Urothelium cell line (cell line): ENCODE measurements at places on chromosomes 5 and 9.

DNA sequence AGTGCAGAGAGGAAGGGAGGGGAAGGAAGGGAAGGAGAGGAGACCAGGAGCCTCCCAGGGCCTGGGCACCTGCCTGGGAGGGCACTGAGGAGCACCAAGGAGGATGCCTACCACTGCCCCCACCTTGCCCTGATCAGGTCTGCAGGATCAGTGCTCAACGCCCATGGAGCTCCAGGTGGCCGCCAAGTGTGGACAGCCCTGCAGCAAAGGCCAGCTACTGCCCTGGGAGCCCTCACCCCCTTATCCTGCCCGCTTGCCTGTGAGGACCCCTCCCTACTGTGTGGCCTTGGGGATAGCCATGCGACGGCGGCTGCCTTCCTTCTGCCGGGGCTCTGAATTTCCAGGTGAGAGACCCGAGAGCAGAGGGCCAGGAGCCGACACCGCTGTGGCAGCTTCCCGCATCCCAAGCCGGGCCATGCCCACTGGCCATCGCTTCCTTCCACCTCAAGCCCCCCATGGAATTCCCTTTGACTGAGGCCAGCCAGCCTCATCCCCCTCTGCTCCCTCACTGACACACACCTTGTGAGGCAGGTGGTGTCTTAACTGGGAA, 12.4 kb downstream of the ADAMTS2 start:
- no peak for DNase-seq

DNA sequence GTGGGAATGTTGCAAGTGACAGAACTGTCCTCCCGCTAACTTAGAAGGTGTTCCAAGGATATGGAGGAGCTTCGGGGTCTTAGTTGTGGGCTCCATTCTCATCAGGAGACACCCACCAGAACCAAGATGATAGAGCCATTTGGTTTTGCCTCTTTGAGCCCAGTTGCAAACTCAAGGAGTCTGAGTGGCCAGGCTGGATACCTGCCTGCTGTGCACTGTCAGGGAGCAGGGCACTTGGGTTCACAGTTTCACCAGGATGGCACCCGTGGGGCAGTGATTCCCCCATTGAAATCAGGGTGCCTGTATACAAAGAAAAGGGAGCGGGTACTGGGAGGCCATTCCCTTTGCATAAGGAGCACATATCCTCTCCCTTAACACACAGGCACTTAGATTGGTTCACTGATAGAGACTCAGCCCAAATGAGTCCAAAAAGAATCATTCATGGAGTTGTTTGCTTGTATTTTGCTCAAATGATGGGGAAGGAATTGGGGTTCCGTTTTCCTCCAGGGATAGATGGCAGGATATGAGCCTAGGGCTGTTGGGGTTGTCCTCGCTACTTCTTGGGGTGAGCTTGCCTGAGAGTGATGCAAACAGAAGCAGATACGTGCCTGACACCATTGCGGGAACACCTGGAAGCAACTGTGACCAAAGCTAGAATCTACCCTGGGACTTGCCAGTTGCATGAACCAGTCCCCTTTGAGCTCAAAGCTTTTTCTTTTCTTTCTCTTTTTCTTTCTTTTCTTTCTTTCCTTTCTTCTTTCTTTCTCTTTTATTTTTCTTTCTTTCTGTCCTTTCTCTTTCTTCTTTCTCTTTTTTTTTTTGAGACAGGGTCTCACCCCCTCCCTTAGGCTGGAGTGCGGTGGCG, 1.3 kb upstream of the PRR7 start:
- DNase-seq: no peak

- no peak for DNase-seq
These were observed 16.5 kb upstream of the FBXL7 start for GRCh38 chr5:15483351-15484097.

DNA sequence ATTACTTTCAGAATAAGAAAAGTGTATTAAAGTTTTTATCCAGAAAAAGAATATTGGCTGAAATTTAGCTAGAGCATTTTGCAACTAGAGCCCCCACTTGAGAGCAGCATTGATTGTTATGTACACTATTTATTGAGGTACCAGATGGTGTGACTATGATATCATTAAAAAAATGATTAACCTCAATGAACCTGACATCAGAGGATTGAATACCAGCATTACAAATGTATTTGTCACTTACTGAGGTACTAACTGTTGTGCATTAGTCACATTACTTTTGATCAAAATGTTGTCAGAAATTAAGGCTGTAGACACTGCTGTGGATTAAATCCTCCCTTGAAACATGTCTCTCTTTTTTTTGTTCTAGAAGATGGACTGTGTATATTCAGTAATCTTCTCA, 127.8 kb upstream of the DHFR start:
- no peak for DNase-seq

- no peak for DNase-seq
These were observed 43.8 kb upstream of the RASEF start for GRCh38 chr9:83106772-83107171.

GRCh38 chr9:22102146-22103053, 93.3 kb upstream of the CDKN2B start:
- no peak for DNase-seq

DNA sequence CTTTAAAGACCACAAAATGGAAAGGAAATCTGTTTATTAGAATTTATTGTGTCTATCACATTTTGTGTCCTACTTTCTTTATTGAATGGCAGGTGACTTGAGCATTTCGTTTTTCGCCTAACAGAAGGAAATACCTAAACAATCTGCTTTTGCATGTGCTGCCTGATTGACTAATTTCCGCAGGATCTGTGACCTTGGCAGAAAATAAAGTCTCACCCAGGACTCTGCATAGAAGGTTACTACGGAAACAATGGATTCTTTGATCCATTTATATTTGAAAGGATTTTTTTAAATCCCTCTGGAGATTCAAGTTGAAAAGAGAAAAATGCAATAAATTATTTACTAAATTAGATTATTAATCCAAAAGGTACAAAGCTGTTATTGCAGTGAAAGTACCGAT, 61.0 kb upstream of the CAST start:
- no peak for DNase-seq

GRCh38 chr9:114836769-114837168, 30.9 kb upstream of the TNFSF15 start:
- DNase-seq: no peak
